ENCODE measurements at places on chromosomes 4 and X. TPM values are rescaled to one million over a fixed set of nuclear protein-coding genes. Genes with fewer than 3 reads are reported as not detected.

- no peak for DNase-seq
Observed at GRCh38 chr4:11081006-11081405, 347.7 kb downstream of the HS3ST1 start.

ZDHHC9 gene
- 22.0 TPM for total RNA-seq

CITED1 gene
- total RNA-seq, result not detected

GRCh38 chrX:152220606-152221005, 82.2 kb upstream of the MAGEA10 start:
- DNase-seq, result peak; percentile 6

POLN gene
- 1.6 TPM for total RNA-seq

GRCh38 chr4:89496851-89497250, 189.3 kb upstream of the GPRIN3 start:
- no peak for DNase-seq

DNA sequence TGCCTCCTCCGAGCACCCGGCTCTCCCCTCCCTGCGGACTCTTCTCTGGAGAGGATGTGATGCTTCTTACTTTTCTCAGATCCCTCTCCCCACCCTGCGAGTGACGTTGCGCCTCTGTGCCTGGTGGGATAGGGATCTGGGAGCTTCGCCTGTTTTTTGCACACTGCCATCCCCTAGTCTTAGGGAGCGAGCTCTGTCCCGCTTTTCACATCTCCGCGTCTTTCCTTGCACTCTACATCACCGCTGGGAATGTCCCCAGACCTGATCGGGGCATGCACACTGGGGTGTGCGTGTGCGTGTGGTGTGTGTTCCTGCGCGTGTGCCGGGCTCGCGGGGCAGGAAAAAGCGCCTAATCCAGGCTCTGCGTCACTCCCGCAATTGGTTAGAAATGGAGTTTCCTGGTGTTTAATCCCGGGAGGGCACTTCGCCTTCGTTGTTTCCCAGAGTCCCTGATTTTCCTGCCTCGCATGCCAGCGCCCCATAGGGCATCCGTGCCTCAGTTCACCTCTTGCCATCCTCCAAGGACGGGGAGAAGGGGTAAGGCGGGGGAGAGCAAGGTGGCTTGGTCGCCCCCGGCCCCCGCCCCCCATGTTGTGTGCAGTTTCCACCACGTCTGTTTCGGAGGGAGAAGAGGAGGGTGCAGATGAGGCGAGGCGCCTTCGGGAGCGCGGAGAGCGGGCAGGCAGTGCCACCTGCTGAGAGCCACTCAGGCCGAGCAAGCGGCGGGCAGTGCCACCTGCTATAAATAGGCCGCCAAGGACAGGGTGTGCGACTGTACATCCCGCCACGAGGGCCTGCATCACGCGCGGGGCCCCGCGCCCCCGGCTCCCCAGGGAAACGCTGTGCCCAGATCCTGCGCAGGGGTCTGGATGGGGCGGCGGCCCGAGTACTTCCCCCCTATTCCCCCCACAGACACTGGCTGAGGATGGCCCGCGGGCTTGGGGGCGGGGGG, 759 bp upstream of the TBC1D1 start:
- no peak for DNase-seq

LANCL3 gene
- 0.32 TPM for total RNA-seq

ART3 gene
- not detected for total RNA-seq
